Effector memory CD8-positive, alpha-beta T cell (primary cell): ENCODE measurements at places on chromosomes 7 and 10.

DNA sequence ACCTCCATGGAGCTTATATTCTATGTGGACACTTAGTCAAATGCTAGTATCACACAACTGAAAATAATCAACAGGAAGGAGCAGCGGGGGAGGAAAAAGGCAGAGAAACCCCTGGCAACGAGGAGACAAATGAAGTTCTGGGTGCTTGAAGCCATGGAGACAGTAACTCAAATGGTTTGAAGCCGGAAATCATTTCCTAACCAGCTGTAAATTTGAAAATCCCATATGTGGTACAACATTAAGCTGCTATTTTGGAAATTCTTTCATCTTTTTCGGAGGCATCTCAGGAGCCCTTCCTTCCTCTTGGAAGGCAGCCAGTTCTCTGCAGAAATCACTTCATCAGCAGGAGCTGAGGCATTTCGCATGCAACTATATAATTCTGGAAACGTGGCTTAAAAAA is 91.4 kb downstream of the PPP1R3C start:
- DNase-seq = no peak
- H3K27me3 ChIP-seq = peaks cover 24% of the 10 kb centered on the region
- no peak overlapping the region for H3K27ac ChIP-seq
- no peaks in the 10 kb centered on the region for H3K36me3 ChIP-seq

DNA sequence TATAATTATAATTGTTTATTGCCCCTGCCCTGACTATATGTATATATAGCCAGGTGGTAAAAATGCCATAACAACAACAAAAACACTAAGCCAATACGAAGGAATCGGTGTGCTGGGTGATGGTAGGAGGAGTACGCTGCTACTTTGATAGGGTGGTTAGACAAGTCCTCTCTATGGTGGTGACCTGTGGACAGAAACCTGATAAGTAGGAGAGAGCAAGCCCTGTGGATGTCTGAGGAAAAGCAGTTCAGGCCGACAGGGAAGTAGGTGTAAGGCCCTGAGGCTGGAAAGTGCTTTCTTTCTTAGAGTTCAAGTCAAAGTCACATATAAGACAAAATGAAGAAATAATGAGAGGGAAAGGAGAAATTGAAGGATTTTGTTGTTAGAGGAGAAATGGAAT is 823.8 kb upstream of the CELF2 start:
- no peak for DNase-seq
- no peak overlapping the region for H3K4me3 ChIP-seq
- no peaks in the 10 kb centered on the region for H3K4me1 ChIP-seq
- H3K36me3 ChIP-seq = no peaks in the 10 kb centered on the region

DNA sequence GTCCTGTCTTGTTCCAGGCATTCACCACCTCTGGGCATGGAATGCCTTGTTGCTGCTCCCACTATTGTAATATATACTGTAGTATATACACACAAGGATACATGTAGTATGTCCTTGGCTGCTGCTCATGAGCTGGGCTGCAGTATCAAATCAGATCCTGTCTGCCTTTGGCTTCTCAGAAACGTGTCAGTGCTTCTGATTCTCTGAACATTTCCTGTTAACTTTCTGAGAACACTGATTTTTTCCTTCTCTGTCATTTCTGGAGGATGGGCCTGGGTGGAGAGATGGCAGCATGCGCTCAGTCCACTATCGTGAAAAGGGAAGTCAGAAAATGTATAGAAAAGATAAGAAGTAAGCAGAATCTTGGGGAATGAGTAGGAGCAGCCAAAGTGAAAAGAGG is 12.2 kb downstream of the SFTPA2 start:
- H3K27me3 ChIP-seq = peaks cover 11% of the 10 kb centered on the region
- H3K36me3 ChIP-seq = no peaks in the 10 kb centered on the region

DNA sequence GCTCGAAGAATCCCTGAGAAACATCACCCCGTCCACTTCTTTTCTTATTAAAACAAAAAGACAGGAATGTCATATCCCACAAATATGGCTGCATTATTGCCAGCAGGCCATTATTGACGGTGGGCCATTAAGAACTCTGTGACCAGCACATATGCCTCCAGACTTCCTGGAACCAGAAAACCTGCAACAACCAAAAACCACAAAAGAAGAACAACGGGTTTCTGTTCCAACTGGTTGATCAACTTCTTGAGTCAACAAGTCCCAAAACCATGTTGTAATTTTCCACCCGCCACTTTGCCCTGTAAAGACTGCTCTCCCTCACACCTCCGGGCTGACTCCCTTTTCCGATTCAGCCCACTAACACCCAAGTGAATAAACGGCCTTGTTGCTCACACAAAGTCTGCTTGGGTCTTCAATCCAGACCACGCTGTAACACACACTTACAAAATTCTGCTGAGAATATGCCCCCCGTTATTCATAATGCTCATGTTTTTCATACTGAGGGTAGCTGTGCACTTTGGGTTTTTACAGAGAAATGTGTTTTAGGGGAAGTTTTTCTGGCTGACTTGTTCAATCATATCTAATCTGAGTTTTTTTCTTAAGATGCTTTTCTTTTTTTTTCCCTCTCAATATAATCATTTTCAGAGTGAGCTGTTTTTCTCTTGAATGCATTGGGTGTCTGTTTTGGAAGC is 20.7 kb downstream of the ZNF107 start:
- H3K36me3 ChIP-seq = peaks cover 43% of the 10 kb centered on the region
- H3K27me3 ChIP-seq = no peaks in the 10 kb centered on the region
- H3K4me3 ChIP-seq = peak overlapping the region; percentile 19

GRCh38 chr7:17371671-17372524 is 73.4 kb downstream of the AHR start:
- H3K27me3 ChIP-seq = no peaks in the 10 kb centered on the region
- no peak for DNase-seq
- no peaks in the 10 kb centered on the region for H3K36me3 ChIP-seq
- H3K27ac ChIP-seq = no peak overlapping the region

DNA sequence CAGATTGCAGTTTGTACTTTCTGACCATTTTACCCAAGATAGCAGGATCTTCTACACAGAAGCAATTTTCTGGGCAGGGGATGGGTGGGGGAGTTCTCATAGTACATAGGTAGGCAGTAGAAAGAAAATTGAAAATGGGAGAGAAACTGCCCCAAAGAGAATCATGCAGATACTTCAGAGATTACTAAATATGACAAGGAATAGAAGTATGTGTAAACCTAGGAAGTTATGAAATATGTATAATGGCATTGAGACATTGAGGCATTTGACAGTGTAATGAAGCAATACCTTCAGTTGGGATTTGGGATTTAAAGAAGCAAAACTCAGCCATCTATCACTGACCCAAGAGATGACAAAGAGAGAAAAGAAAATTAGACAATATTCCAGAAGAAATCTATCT is 233.0 kb downstream of the PTN start:
- H3K27me3 ChIP-seq = no peaks in the 10 kb centered on the region
- no peak overlapping the region for H3K27ac ChIP-seq
- H3K36me3 ChIP-seq = no peaks in the 10 kb centered on the region

DNA sequence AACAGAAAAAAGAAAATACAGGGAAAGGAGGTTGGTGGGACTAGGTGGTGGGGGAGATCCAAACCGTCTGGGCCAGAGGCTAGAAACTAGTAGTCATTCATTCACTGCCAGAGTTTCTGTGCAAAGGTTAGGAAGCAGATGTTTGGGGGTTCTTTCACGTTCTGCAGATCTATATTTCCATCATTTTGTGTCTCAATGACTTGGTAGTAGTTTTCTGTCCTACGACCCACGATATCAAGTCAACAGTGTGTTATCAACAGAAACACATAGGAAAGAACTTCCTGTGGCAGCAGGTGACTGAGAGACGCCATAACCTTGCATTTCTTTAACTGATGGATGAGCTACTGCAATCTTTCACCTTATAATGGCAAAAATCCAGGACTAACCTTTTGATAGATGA is 1.8 kb downstream of the CEP55 start:
- H3K36me3 ChIP-seq = peaks cover 7% of the 10 kb centered on the region
- H3K4me1 ChIP-seq = peaks cover 17% of the 10 kb centered on the region
- H3K27me3 ChIP-seq = no peaks in the 10 kb centered on the region
- H3K27ac ChIP-seq = no peak overlapping the region
- H3K4me3 ChIP-seq = peak overlapping the region; percentile 88

DNA sequence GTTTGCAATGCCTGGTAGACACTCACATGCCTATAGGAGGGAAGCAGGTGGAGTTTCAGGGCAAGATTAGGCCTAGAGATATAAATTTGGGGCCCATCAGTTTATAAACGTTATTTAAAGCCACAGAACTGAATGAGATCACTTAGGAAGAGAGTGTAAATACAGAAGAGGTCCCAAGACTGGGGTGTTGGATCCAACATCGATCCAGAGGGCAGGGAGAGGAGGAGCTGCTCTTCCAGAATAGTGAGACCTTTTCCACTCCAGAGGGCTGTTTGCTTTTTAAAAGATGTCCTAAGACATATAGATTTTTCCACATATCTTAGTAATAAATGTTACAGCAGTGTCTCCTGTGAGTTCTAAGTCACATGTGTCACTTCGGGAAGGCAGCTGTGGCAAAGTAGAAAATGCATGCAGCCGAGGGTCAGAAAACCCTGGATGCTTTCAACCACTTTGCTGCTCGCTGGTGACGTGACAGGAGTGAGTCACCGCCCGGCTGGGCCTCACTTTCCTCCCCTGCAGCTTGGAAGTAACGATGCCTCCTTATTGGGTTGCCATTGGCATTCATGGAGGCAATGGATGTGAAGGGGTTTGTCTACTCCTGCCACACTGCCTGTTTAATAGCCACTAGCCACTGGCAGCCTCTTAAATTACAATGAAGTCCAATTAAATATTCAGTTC is 95.4 kb downstream of the TRIL start:
- no peaks in the 10 kb centered on the region for H3K36me3 ChIP-seq
- no peak overlapping the region for H3K4me3 ChIP-seq
- H3K27ac ChIP-seq = no peak overlapping the region
- peaks cover 64% of the 10 kb centered on the region for H3K27me3 ChIP-seq
- no peak for DNase-seq
- H3K4me1 ChIP-seq = no peaks in the 10 kb centered on the region

DNA sequence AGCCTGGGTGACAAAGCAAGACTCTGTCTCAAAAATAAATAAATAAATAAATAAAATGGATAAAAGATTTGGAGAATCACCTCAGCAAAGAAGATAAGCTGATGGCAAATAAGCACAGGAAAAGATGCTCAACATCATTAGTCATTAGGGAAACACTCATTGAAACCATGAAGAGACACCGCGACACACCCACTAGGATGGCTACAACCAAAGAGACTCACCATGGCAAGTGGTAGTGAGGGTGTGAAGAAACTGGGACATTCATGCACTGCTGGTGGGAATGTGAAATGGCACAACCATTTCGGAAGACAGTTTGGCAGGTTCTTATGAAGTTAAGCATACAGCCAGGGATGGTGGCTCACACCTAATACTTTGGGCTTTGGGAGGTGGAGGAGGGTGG is 37.8 kb upstream of the FXYD4 start:
- H3K27me3 ChIP-seq = peaks cover 9% of the 10 kb centered on the region
- H3K36me3 ChIP-seq = peaks cover 4% of the 10 kb centered on the region
- H3K4me3 ChIP-seq = no peak overlapping the region
- peaks cover 19% of the 10 kb centered on the region for H3K4me1 ChIP-seq
- no peak overlapping the region for H3K27ac ChIP-seq
- no peak for DNase-seq

DNA sequence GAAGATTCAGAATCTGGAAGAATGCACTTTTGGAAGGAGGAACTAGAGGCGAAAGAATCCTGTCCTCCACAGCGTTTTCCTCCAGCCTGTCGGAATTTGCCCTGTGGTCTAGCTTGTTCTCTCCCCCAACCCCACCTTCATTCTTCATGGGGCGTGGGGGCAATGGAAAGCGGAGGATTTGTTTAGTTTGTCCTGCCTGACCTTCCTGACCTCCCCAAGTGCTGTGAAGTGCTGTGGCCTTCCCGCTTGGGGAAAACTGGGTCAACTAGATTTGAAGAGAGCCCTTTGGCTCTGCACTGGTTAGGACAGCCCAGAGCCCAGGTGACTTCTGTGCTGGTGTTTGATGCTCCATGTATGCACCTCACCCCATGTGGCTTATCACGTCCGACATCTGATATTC is 49.1 kb downstream of the GATA3 start:
- H3K27me3 ChIP-seq = no peaks in the 10 kb centered on the region
- no peak overlapping the region for H3K27ac ChIP-seq
- H3K36me3 ChIP-seq = peaks cover 7% of the 10 kb centered on the region
- DNase-seq = no peak
- peaks cover 6% of the 10 kb centered on the region for H3K4me1 ChIP-seq
- H3K4me3 ChIP-seq = no peak overlapping the region

DNA sequence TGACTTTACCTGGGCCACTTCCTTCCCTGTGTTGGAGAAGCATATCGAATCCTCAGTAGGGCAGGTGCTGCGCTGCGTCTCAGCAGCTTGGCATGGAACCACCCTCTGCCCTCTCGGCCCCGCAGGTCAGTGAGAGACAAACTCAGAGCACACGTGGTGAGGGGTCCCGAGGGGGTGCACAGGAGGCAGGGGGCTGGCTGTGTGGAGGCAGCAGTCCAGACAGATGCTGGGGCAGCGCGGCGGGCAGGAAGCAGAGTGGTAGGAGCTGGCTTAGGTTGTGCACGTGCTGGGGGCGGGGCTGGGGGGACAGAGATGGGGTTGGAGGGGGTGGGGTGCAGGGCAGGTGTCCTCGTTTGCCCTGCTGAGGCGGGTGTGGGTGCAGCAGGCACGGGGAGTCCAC is 33.1 kb downstream of the NUB1 start:
- no peak overlapping the region for H3K4me3 ChIP-seq
- no peak for DNase-seq
- H3K27me3 ChIP-seq = no peaks in the 10 kb centered on the region
- H3K4me1 ChIP-seq = peaks cover 6% of the 10 kb centered on the region
- peak overlapping the region; percentile 90 for H3K27ac ChIP-seq

GRCh38 chr7:143318661-143319060 is 2.8 kb downstream of the CLCN1 start:
- peaks cover 5% of the 10 kb centered on the region for H3K4me1 ChIP-seq
- no peaks in the 10 kb centered on the region for H3K27me3 ChIP-seq
- H3K4me3 ChIP-seq = no peak overlapping the region
- DNase-seq = no peak

DNA sequence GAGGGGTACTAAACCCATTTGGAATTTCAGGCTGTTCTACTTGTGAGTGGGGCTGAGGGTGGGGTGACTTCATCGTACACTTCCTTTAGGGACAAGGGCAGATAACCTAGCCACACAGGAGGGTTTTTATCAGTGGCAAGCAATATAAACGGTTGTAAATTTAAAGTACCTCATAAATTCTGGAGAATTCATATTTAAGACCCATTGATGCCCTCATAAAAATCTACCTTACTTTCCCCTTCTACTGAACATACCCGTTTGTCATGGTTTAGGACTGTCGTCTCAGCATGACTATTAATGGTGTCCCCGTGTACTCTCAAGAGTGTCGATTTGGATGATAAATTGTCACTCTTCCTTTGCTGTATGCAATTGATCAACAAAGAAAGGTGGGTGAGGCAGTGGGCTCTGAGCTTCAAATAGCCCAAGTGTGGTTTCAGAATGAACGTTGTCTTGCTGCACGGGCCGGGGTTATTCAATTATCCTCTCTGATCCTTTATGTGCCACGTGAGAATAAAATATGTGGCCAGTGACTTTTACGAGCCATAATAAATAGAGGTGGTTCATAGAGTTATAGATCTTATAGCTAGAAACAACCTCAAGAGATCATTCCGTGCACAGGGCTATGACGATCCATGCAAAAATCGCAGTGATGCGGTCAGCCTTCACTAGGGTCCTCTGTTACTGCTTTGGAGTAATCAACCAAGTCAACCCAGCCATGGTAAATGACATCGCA is 82.2 kb downstream of the FAM107B start:
- peaks cover 9% of the 10 kb centered on the region for H3K4me1 ChIP-seq
- H3K4me3 ChIP-seq = no peak overlapping the region
- H3K27me3 ChIP-seq = no peaks in the 10 kb centered on the region
- no peak for DNase-seq
- H3K36me3 ChIP-seq = peaks cover 2% of the 10 kb centered on the region
